ENCODE measurements at places on chromosomes 13 and 19. TPM values are rescaled to one million over a fixed set of nuclear protein-coding genes. Genes with fewer than 3 reads are reported as not detected.

DNA sequence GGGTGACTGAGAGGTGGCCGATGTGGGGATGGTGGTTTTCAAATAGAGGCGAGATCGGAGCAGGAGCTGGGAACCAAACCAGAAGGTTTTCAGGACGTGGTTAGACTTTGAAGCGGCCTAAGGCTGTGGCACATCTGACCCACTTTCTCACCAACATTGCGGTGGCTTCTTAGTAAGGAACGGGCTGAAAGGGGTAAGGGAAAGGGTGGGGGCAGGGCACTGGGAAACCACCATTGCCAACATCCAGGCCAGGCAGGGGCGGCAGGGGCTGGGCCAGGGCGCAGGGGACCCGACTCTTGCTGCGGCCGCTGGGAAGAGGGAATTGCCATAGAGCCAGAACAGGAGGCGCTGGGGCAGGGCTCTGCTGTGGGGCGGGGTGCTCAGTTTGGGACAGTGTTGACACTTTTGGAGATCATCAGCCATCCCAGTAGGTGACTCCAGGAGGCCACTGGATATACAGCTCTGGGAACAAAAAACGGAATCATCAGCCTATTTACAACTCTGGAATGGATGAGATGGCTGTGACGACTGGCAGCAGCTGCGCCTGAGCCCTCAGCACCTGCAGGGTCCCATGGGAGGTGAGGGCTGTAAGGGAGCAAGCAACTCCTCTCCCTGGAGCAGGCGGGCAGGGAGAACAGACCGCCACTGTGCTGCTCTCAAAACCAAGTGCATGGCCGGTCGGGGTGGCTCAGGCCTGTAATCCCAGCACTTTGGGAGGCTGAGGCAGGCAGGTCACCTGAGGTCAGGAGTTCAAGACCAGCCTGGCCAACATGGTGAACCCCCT, 52.2 kb downstream of the IRS2 start:
- no peak for DNase-seq

GRCh38 chr19:32061315-32061714, 284.1 kb upstream of the ZNF507 start:
- no peak for DNase-seq

GRCh38 chr19:12641456-12641855, 25.1 kb downstream of the MAN2B1 start:
- no peak for DNase-seq

DNA sequence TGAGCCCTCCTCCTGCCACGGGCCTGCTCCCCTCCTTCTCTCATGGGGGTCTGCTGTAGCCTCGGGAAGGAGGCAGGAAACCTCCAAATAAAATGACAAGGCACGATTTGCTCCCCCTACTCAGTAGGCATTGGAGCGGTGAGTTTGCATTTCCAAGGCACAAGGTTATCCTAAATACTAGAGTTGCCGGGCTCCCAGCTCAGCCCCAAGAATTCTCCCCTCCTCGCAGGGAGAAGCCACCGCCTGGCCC, 1.5 kb downstream of the CEBPA start:
- DNase-seq = no peak

DNA sequence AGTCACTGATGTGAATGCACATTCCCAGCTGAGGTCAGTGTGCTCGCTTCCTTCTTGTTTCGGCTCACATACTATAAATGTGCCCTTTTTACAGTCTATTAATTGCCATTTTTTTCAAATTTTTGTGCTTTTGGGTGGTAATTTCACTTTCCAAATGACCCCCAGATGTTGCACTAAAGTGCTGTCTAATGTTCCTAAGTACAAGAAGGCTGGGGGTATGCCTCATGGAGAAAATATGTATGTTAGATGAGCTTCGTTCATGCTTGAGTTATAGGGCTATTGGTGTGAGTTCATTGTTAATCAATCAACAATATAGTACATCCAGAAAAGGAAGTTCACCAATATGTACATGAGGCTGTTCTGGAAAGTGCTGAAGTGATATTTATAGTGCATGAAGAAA, 84.7 kb downstream of the KL start:
- no peak for DNase-seq

- DNase-seq = peak; percentile 89
Observed at GRCh38 chr13:52195401-52195837, 36.0 kb upstream of the NEK3 start.

DNA sequence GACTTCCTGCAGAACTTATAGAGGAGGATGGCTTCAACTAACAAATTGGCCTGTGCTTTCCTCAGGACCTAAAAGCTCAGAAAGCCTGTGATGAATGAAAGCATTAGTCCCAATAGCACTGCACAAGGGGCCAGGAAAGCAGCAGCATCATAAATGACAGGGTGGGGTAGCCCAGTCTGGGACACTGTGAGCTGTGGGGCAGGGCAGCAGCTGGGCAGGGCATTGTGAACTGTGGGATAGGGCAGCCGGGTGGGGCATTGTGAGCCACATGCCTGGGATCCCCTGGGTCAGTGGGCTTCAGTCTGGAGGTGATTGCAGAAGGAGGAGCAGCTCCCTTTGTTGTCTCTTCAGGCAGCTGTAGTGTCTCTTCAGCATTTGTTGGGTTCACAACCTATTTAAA, 1276.8 kb downstream of the UQCRFS1 start:
- no peak for DNase-seq

DNA sequence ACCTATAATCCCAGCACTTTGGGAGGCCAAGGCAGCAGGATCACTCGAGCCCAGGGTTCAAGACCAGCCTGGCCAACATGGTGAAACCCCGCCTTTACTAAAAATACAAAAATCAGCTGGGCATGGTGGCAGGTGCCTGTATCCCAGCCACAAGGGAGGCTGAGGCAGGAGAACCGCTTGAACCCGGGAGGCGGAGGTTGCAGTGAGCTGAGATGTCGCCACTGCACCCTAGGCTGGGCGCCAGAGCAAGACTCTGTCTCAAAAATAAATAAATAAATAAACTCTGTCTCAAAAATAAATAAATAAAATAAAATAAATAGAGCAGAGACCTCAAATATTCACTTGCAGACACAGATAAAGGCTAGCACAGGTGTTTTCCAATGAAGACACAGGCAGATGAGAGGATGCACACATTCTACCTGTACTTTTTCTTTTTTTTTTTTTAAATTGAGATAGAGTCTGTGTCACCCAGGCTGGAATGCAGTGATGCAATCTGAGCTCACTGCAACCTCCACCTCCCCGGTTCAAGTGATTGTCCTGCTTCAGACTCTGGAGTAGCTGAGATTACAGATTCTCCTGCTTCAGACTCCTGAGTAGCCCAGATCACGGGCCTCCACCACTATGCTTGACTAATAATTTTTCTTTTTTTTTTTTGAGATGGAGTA, 2.7 kb upstream of the RPS16 start:
- no peak for DNase-seq

DNA sequence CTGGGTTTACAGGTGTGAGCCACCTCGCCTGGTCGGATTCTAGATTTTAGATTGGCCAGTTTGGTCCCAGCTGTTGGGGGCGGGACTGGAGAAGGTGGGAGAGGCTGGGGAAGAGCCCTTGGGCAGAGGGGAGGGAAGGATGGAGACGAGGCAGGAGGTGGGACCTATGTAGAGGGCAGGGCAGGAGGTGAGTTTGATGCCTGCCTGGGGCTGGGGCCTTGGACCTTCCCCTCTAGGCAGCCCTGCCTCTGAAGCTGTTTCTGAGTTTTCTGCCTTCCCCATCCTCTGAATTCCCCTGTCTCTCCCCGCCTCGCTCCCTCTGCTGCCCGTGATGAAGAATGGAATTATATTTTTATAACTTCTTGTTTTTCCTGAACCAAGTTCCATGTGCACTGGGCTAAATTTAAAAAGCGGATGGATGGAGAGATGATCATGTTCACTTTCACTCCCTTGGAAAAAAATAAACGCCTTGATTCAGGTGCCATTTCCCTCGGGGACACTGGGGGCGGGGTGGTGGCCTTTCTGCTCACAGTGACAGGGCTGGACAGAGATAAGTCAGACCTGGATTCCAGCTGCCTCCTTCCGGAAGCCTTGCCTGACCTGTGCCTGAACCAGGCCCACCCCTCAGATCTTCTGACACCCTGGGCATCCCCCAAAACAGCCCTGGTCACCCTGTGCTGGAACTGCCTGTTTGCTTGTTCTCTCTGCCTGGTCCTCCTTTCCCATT, 16.5 kb upstream of the TNFAIP8L1 start:
- DNase-seq = peak; percentile 20

GRCh38 chr13:110017379-110017778, 231.0 kb upstream of the IRS2 start:
- DNase-seq = no peak

GRCh38 chr13:76764429-76764828, 121.8 kb downstream of the KCTD12 start:
- DNase-seq = peak; percentile 62

GRCh38 chr19:31126236-31126635, 223.0 kb downstream of the TSHZ3 start:
- DNase-seq = no peak

GRCh38 chr19:38362076-38362945, 12.1 kb upstream of the PSMD8 start:
- peak; percentile 90 for DNase-seq

GRCh38 chr19:6489278-6490061, 7.9 kb upstream of the DENND1C start:
- DNase-seq = no peak

- no peak for DNase-seq
Observed at GRCh38 chr19:55453511-55454260, 7.8 kb downstream of the ISOC2 start.

- DNase-seq = no peak
Observed at GRCh38 chr19:30871979-30872378, 477.3 kb downstream of the TSHZ3 start.

GRCh38 chr13:36038785-36039555, 92.2 kb downstream of the DCLK1 start:
- DNase-seq = no peak

GRCh38 chr19:7515645-7516151, at the start of gene ZNF358:
Gene ZNF358, plus strand, starts transcription at chr19:7516103. Its CDS starts 3,140 bp downstream, at chr19:7519243.
- peak; percentile 91 for DNase-seq

DNA sequence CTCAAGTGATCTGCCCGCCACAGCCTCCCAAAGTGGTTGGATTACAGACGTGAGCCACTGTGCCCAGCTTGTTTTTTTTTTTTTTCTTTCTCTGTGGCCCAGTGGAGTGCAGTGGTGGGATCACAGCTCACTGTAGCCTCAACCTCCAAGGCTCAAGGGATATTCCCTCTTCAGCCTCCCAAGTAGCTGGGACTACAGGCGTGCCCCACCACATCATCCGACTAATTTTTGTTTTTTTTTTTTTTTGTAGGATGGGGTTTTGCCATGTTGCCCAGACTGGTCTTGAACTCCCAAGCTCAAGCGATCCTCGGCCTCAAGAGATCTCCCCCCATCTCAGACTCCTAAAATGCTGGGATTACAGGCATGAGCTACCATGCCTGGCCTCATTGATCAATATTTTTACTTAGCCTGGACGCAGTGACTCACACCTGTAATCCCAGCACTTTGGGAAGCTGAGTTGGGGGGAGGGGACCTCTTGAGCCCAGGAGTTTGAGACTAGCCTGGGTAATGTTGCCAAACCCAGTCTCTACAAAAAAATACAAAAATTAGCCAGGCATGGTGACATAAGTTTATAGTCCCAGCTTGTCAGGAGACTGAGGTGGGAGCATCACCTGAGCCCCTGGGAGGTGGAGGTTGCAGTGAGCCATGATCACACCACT, 1.7 kb downstream of the SAE1 start:
- DNase-seq = no peak

DNA sequence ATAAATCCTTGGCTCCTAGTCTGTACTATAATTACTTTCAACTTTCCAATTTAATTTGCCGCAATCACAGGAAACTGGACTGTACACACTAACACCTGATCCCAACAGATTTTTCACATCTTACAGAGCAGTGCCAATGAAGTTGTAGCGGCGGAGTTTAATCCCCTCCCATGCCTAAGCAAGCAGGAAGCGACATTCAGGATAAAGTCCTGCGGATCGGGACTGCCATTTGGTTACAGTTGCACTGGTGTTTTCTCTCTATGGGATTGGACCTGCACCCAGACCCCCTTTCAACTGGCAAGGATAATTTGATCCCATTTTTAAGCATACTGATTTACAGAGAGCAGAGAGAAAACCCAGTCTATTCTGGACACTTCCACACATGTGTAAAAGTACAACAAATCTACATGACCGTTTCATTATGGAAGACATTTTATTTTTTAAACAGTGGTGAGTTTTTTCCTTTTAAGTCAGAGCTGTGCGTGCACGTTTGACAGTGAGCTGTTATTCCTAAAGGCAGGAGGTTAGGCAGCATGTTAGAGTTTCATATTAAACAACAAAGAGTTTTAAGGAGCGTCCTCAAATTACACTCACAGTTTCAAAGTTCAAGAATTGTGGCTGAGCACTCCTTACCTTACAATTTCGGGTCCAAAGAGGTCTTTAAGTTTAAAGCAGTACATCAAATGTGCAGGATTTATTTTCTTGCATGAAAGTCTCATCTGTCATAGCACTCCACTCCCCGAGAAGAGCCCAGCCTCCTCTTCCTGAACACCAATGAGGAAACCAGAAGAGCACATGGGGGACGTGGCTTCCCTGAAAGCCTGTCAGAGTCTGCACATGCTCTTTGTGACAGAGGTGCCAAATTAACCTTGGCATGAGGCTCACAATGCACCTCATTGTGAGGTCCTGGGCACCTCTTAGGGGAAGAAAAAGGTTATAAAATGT, 141.6 kb upstream of the RFC3 start:
- DNase-seq = peak; percentile 58

- peak; percentile 49 for DNase-seq
Observed at GRCh38 chr13:113034451-113035212, 65.6 kb downstream of the MCF2L start.

- no peak for DNase-seq
Observed at GRCh38 chr19:29768166-29768565, 43.6 kb upstream of the CCNE1 start.

- no peak for DNase-seq
Observed at GRCh38 chr13:35700671-35701070, 224.2 kb upstream of the MAB21L1 start.

- no peak for DNase-seq
Observed at GRCh38 chr13:110509971-110510786, 51.3 kb downstream of the RAB20 start.

ARRDC2 gene
- total RNA-seq = 17.9 TPM

NFIX gene
- 171 TPM for total RNA-seq

NLRP5 gene
- total RNA-seq = not detected

ZNF253 gene
- total RNA-seq = 9.6 TPM

POGLUT2 gene
- 3.5 TPM for total RNA-seq

TNFSF9 gene
- 1.0 TPM for total RNA-seq

ZNF575 gene
- total RNA-seq = 1.8 TPM

LGALS7B gene
- total RNA-seq = not detected

SCAF1 gene
- total RNA-seq = 44.9 TPM

SELENOV gene
- total RNA-seq = not detected

ZNF491 gene
- 2.6 TPM for total RNA-seq

PEG3 gene
- total RNA-seq = 7.5 TPM

OVOL3 gene
- total RNA-seq = not detected
